ENCODE measurements at places on chromosomes 3 and 15.

DNA sequence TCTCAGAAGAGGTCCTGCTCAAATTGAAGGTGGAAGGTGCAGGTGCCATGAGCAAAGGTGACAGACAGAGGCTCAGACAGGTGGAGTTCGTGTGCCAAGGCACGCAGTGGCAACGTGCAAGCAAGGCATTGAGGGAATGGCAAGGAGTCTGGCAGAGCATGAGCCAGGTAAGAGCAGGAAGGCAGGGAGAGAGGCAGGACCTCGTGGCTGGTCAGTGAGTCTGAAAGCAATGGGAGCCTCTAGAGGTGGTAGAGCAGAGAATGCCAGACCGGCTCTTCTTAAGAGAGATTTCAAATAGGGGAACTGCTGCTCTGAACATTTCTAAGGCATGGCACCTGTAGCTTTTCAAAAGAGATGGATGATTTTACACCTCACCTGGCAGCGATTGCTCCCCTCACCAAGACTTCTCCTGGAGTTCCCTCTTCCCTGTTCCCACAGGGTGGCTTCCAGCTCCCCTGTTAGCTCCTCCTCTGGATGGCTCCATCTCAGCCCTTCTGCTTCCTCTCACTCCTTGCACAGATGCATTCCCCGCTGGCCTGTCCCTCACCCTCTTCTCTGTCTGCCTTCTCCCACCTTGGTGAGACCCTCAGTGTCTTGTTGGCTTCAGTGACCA, 2.7 kb downstream of the MYO5C start:
- DNase-seq = no peak

GRCh38 chr3:71702131-71703024, 22.8 kb downstream of the EIF4E3 start:
- no peak for DNase-seq

DNA sequence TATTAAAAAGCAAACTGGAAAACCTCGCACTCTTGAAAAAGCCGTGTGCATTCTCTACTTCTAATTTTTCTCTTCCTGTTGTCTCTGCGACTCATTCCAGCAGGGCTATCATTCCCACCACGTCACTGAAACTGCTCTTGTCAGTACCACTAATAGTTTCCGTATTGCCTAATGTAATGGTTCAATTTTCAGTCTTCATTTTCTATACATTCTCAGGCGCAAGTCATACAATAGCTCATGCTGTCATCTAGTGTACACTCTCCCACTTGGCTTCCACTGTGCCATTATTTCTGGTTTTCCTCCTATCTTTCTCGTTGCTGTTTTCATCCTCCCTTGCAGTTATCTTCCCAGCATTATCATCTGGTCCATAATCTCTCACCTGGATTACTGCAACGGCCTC, 160.2 kb downstream of the SPATA16 start:
- DNase-seq = no peak

GRCh38 chr3:53705024-53705745, 141.0 kb downstream of the CHDH start:
- no peak for DNase-seq

- DNase-seq = no peak
Measured at GRCh38 chr3:165549665-165550064, 287.6 kb downstream of the BCHE start.

Measured in GM04503 (cell line).